ENCODE measurements at places on chromosomes 12 and 14.

DNA sequence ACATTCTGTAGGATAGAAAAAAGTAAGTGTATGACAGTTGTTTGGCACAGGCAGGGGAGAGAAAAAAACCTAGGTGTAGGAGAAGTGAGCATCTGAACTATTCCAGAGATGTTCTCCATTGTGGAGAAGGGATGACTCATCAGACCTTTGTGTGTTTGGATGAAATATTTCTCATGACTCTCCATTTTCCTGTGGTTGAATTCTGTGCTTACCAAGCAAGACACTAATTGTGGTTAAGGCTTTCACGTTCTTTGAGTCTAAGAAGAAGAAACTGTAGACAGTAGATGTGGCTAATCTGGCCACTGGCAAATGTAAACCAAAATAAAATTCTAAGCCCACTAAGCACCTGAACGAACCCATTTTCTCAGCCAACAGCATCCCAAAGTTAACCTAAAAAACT, 107.9 kb upstream of the GZMB start:
- no peak for DNase-seq

DNA sequence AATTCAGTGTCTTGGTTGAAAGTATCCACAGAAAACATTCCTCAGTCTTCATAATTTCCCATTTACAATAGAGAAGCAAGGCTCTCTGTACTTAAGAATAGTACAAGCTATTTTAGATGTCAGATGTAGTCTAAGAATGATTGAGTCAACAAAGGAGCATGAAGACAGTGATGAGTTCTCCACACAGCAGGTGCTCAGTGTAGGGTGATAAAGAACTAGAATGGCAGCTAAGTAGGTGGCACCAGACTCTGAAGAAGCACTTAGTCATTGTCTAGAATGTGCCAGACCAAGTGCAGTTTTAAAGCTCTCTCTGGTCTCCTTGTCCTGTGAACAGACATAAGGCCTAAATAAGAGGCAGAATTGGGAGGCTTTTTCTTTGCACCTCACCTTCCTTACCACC, 504.6 kb downstream of the NRXN3 start:
- DNase-seq: no peak

DNA sequence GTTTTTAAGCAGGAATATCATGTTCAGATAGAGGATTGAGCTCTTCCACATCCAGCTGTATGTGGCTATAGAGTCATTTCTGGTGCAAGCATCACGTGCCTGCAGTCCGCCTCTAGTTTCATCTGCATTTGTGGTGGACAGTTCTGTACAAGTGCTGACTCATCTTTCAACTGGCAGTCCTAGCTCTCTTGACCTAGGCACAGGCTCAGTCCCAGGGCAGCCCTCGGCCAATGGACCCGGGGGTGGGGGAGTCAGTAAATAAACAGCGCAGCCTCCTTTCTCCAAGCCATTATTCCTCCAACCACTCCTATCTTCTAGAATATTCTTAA, 41.8 kb upstream of the FRMD6 start:
- DNase-seq: no peak

DNA sequence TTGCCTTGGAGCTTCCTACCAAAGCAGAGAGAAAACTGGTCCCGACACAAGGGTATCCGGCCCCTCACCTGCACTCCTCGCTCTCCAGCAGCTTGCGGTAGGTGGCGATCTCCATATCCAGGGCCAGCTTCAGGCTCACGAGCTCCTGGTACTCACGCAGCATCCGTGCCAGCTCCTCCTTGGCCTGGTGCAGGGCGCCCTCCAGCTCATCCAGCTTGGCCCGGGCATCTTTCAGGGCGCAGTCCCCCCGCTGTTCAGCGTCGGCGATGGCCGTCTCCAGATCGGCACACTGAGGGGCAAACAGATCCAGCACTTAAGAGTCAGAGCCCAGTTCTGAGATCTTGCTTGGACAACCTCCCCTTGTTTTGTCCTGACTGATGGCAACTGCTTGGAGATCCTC, 13.7 kb downstream of the KRT72 start:
- no peak for DNase-seq
